ENCODE measurements at places on chromosomes 11 and 22. TPM values are rescaled to one million over a fixed set of nuclear protein-coding genes. Genes with fewer than 3 reads are reported as not detected.

GRCh38 chr11:122691549-122692150 is 36.1 kb downstream of the UBASH3B start:
- H3K4me1 ChIP-seq: peaks cover 11% of the 10 kb centered on the region
- H3K27ac ChIP-seq: no peak overlapping the region
- H3K36me3 ChIP-seq: no peaks in the 10 kb centered on the region
- no peaks in the 10 kb centered on the region for H3K27me3 ChIP-seq
- no peak overlapping the region for H3K4me3 ChIP-seq

DNA sequence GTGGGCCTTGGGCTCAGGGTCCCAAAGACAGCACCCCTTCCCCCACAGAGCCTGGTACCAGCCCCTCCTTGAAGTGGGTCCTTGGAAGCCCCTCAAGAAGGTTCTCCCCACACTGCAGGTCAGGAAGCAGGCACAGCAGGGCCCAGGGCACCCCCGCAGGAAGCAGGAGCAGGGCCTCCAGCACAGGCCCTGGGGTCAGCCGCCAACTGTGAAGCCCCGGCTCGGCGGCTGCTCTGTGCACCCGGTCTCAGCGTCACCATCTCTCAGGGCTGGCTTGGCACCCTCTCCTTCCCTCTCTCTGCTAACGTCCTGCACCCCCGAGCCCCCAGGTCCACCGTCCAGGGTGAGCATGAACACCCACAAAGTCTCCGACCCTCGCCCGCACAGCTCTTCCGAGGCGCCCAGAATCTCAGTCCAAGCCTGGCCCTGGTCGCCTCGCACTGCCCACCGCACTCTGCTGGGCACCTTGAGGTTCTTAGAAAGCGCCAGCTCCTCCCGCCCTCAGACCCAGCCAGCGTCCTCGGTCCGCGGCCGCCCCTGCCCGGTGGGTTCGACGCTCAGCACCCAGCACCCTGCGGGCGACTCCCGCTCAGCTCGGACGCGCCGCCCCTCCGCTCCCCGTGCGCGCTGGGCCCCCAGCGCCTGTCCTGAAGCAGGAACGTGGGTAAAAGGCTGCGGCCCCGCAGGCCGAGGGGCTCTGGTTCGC is 1.4 kb upstream of the SIGIRR start:
- DNase-seq: no peak
- H3K27ac ChIP-seq: peak overlapping the region; percentile 38
- peaks cover 18% of the 10 kb centered on the region for H3K4me1 ChIP-seq
- H3K4me3 ChIP-seq: peak overlapping the region; percentile 96

- H3K4me3 ChIP-seq: no peak overlapping the region
- H3K36me3 ChIP-seq: peaks cover 3% of the 10 kb centered on the region
- H3K4me1 ChIP-seq: no peaks in the 10 kb centered on the region
- no peak overlapping the region for H3K27ac ChIP-seq
- H3K27me3 ChIP-seq: no peaks in the 10 kb centered on the region
Measured at GRCh38 chr22:42202669-42203068, 67.8 kb downstream of the TCF20 start.

DNA sequence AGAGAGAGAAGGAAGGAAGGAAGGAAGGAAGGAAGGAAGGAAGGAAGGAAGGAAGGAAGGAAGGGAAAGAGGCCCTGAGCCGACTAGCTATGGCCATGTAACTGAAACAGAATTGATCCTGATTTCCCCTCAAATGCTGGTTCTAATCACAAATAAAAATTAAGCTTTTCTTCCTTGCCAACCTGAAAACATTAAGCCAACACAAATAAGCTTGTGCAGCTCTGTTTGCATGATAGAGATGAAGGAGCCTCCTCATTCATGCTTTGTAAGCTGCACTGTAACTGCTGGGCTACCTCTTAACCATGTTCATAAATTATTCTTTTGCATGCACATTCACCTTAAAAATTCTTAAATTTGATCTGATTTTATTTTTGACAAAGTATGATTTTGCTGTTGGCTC is 27.7 kb upstream of the APOL5 start:
- no peak overlapping the region for H3K4me3 ChIP-seq
- no peaks in the 10 kb centered on the region for H3K36me3 ChIP-seq
- no peaks in the 10 kb centered on the region for H3K4me1 ChIP-seq

DNA sequence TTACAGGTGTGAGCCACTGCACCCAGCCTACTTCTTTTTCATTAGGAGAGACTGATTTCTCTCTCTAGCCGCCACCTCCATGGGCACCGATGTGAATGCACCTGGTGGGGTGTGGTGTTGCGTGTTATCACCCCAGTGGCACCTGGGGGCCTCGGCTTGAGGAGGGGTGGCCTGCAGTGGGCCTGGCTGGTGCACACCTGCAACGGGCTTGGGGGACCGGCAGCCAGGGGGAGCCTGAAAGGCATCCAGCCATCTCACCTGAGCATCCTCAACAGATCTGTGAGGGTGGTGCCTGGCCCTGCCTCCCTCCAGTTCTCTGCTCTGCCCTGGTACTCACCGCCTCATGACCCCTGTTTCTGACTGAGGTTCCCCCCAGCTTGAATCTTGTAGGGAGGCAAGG is 108.9 kb downstream of the ARHGAP8 start:
- no peak overlapping the region for H3K4me3 ChIP-seq
- DNase-seq: no peak
- no peaks in the 10 kb centered on the region for H3K4me1 ChIP-seq
- H3K27ac ChIP-seq: no peak overlapping the region

- H3K27me3 ChIP-seq: no peaks in the 10 kb centered on the region
- DNase-seq: no peak
- H3K36me3 ChIP-seq: no peaks in the 10 kb centered on the region
Measured at GRCh38 chr11:77151804-77152509, 23.9 kb downstream of the MYO7A start.

GRCh38 chr22:45893516-45893915 is 83.4 kb downstream of the WNT7B start:
- H3K27me3 ChIP-seq: no peaks in the 10 kb centered on the region
- no peaks in the 10 kb centered on the region for H3K36me3 ChIP-seq
- H3K4me1 ChIP-seq: peaks cover 6% of the 10 kb centered on the region
- no peak for DNase-seq

- H3K27ac ChIP-seq: no peak overlapping the region
- no peaks in the 10 kb centered on the region for H3K4me1 ChIP-seq
- no peaks in the 10 kb centered on the region for H3K36me3 ChIP-seq
- no peaks in the 10 kb centered on the region for H3K27me3 ChIP-seq
- no peak overlapping the region for H3K4me3 ChIP-seq
Measured at GRCh38 chr11:11142430-11142829, 210.6 kb downstream of the CSNK2A3 start.

DNA sequence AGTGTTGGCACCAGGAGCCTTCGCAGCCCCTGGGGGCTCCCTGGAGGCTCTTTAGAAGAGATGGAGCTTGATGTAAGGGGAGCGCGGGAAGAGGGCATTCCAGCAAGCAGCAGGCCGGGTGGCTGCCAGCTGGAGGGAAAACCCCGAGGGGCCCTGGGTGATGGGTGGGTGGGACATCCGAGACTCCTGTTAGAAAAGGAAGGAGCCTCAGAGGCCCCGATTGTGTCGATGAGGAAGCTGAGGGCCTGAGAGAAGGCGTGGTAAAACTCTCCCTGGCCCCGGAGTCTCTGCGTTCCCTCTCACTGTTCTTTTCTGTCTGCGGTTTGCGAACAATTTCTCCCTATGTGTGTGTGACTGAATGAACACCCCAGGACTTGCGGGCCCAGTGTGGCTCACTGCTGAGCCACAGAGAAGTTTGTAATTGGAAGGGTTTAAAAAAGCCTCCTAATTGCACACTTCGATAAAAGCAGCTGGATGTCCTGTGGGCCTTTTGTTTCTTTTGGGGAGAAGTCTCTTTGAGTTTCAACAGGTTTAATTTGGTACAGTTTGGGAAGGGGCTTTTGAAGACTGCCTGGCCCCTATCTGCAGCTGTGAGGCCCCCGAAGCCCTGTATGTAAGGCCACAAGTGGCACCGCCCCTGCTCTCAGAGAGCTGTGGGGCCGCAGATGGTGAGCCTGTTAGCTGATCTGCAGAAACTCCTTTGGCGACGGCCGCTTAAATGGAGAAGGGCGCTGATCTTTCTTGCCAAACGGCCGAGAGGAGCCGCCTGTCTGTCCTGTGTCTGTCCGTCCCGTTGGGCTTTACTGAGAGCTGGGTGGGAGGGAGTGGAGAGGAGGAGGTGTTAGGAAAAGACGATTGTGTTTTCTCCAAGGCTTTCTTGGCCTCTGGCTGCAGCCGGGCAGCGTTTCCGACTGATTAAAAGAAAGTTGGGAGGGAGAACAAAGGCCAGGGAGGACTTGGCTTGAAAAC is 2.0 kb downstream of the FBLN1 start:
- no peaks in the 10 kb centered on the region for H3K27me3 ChIP-seq
- DNase-seq: no peak
- H3K36me3 ChIP-seq: no peaks in the 10 kb centered on the region
- peak overlapping the region; percentile 90 for H3K4me3 ChIP-seq
- H3K27ac ChIP-seq: peak overlapping the region; percentile 90

DNA sequence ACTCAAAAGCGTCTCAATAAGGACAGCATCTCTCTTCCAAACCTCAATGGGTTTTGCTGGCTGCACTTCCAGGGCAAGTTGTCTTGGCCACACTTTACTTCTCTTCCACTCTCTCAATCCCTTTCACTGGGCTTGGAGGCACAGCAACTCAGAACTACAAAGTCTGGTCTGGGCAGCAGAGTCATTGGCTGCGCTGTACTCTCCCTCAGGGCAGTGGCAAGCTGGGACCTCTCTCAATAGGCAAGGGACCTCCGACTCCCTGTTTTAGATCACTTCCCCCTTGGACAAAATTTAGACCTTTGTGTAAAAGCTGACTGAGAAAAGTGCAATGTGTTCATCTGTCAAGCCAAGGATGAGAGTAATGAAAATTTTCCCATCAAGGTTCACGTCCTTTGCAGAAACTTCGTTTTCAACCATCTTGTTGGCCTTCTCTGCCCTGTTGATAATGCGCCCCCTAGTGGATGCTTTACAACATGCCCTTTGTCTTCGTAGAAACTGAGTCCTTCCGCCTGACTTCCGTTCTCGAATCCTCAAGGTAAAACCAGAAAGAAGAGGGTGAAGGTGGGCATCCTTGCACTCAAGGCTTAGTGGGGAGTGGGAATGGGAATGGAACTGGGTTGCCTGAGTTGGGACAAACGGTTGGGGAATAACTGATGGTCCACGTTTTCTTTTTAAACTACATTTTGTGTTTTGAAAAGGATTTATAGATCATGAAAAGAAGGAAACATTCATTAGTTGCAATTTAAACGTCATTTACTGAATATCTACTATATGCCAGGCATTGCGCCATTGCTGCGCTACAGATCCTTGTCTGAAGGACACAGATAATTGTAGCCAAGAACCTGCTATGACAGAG is 99.1 kb downstream of the CD44 start:
- no peaks in the 10 kb centered on the region for H3K36me3 ChIP-seq
- peak overlapping the region; percentile 11 for H3K27ac ChIP-seq
- DNase-seq: peak; percentile 51
- no peaks in the 10 kb centered on the region for H3K27me3 ChIP-seq

DNA sequence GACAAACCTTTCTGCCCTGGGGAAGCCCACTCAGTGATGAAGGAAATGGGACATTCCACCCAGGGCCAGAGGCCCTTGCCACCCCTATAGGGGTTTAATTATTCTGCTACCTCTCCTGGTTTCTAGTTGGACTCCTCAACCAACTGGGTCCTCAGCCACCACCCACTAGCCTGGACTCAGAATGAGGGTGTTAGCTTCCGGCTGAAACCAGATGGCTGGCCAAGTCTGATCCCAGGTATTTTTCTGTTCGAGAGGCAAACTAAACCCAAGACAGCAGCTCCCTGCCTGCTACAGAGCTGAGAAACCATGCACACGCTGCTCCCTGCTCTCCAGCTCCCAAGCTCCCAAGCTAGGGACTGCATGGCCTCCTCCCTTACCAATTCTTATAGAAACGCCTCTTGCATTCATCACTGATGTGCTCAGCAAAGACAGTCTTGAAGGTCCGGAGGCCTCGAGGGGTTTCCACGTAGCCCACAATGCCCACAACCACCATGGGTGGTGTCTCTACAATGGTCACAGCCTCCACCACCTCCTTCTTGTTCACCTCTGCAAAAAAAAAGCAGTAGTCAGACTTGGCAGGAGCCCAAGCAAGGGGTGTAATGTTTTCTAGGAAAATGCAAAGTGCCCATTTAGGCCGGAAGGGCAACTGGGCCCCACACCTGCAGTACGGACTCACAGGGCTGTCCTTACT is 2.2 kb downstream of the RPL3 start:
- H3K4me3 ChIP-seq: no peak overlapping the region
- H3K4me1 ChIP-seq: peaks cover 23% of the 10 kb centered on the region
- DNase-seq: no peak
- peaks cover 22% of the 10 kb centered on the region for H3K36me3 ChIP-seq
- H3K27ac ChIP-seq: peak overlapping the region; percentile 100

GRCh38 chr22:48682504-48682903 is 1145.2 kb downstream of the BRD1 start:
- H3K4me3 ChIP-seq: no peak overlapping the region
- H3K27me3 ChIP-seq: no peaks in the 10 kb centered on the region
- DNase-seq: no peak

DNA sequence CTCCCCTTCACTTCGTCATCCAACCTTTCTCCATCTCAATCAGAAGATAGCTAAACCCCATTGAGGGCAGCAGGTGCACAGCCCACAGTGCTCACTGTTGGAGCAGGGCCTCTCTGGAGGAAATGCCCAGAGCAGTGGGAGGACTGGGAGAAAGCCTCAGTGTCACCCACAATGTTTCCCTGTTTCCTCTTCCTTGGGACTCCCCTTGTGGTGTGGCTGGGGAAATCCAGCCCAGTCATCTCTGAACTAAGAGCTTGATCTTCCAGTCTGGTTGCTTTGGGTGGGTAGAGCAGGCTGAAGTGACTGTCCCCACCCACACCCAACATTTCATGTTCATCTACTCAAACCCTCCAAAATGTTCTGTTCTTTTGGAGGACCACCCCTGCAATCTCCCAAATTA is 29.8 kb upstream of the EED start:
- DNase-seq: no peak
- H3K4me3 ChIP-seq: no peak overlapping the region
- H3K36me3 ChIP-seq: no peaks in the 10 kb centered on the region
- no peaks in the 10 kb centered on the region for H3K27me3 ChIP-seq

DNA sequence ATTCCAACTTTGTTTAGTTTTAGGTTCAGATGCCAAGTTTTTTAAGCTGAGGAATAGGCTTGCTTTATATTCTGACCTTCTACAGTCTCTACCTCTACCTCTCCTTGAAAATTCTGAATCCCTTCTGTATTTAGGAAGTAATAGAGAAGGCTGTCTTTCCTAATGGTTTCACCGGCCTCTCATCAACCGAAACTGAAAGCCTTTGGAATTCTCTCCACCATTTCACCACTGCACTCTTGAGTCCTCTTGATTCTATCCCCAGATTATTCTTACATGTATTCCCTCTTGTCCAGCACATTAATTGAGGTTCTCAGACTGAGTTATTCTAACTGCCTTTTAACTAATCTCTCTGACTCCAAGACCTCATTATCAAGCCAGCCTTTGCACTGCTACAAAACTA is 67.7 kb upstream of the PICALM start:
- H3K4me3 ChIP-seq: no peak overlapping the region
- no peaks in the 10 kb centered on the region for H3K36me3 ChIP-seq
- no peaks in the 10 kb centered on the region for H3K27me3 ChIP-seq
- H3K4me1 ChIP-seq: peaks cover 57% of the 10 kb centered on the region
- DNase-seq: no peak
- H3K27ac ChIP-seq: peak overlapping the region; percentile 66

GRCh38 chr11:29217901-29218300 is 798.9 kb downstream of the KCNA4 start:
- no peak overlapping the region for H3K27ac ChIP-seq
- H3K4me1 ChIP-seq: no peaks in the 10 kb centered on the region
- peak; percentile 31 for DNase-seq
- no peak overlapping the region for H3K4me3 ChIP-seq

CLNS1A gene
- total RNA-seq: 306 TPM

Data from Caco-2 (cell line).